ENCODE measurements at places on chromosomes 5 and 9.

GRCh38 chr5:64418013-64418412 lies 87.8 kb upstream of the RGS7BP start:
- no peak for DNase-seq

GRCh38 chr5:159678657-159679392 lies 237.5 kb upstream of the ADRA1B start:
- DNase-seq = no peak

GRCh38 chr5:52909192-52909591 lies 80.0 kb upstream of the ITGA2 start:
- no peak for DNase-seq

GRCh38 chr5:88878976-88879375 lies 4.0 kb downstream of the MEF2C start:
- DNase-seq = peak; percentile 17

DNA sequence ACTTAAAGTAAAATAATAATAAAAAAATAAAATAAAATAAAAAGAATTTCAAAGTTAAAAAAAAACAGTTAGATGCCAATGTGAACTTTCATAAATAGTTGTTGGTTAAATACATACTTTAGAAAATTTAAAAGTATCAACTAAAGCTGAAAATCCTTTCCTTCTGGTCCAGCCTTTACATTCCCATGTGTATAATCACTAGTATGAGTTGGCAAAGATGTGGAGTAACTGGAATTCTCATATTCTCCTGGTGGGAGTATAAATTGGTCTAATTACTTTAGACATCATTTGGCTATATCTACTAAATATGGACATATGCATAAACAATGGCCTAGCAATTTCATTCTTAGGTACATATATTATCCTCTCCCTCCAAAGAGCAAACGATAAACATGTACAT lies 619.9 kb downstream of the PTPRD start:
- DNase-seq = no peak

- no peak for DNase-seq
Measured at GRCh38 chr5:177510567-177511053, 984 bp upstream of the DOK3 start.

GRCh38 chr5:174970502-174970901 lies 246.1 kb downstream of the MSX2 start:
- DNase-seq = no peak

GRCh38 chr5:135478938-135479337 lies 26.8 kb upstream of the TIFAB start:
- DNase-seq = no peak

GRCh38 chr9:128153947-128154695 lies 4.9 kb downstream of the LCN2 start:
- no peak for DNase-seq
